K562 (cell line): ENCODE measurements at places on chromosomes 4 and X. TPM values are rescaled to one million over a fixed set of nuclear protein-coding genes. Genes with fewer than 3 reads are reported as not detected.

USP26 gene
- 0.24 and 0.49 TPM in 2 replicates for polyA plus RNA-seq

GPR82 gene
- polyA plus RNA-seq = not detected in 2 replicates

TNIP2 gene
- 38.1 and 38.2 TPM in 2 replicates for polyA plus RNA-seq

LUZP4 gene
- polyA plus RNA-seq = 0.21 and 0.49 TPM in 2 replicates

FAM241A gene
- polyA plus RNA-seq = 7.0 and 7.1 TPM in 2 replicates

TMSB15A gene
- 0.39 and 0.85 TPM in 2 replicates for polyA plus RNA-seq

NEIL3 gene
- polyA plus RNA-seq = 11.9 and 14.1 TPM in 2 replicates

F8A3 gene
- not detected in 2 replicates for polyA plus RNA-seq

GAGE12F gene
- 0.54 and 0.77 TPM in 2 replicates for polyA plus RNA-seq

ERAS gene
- polyA plus RNA-seq = 0.12 TPM in 1 of 2 replicates, not detected in the other

APLN gene
- 0.04 TPM in 1 of 2 replicates, not detected in the other for polyA plus RNA-seq

MAP3K15 gene
- 0.29 TPM in 1 of 2 replicates, not detected in the other for polyA plus RNA-seq

PNCK gene
- 1.7 and 2.5 TPM in 2 replicates for polyA plus RNA-seq

DGKK gene
- polyA plus RNA-seq = not detected in 2 replicates

NUDT10 gene
- not detected in 2 replicates for polyA plus RNA-seq

GAGE12H gene
- polyA plus RNA-seq = not detected in 2 replicates

HSFX3 gene
- not detected in 2 replicates for polyA plus RNA-seq

CNKSR2 gene
- polyA plus RNA-seq = not detected in 2 replicates

MYOZ2 gene
- polyA plus RNA-seq = not detected in 2 replicates

CENPI gene
- 11.1 and 13.6 TPM in 2 replicates for polyA plus RNA-seq

NOX1 gene
- polyA plus RNA-seq = not detected in 2 replicates

VSIG1 gene
- not detected in 2 replicates for polyA plus RNA-seq

KLHL4 gene
- 0.04 TPM in 1 of 2 replicates, not detected in the other for polyA plus RNA-seq
